ENCODE measurements at places on chromosomes 12 and 14.

GRCh38 chr14:22070119-22070982 lies 396.7 kb upstream of the OR4E1 start:
- DNase-seq = peak; percentile 27

DNA sequence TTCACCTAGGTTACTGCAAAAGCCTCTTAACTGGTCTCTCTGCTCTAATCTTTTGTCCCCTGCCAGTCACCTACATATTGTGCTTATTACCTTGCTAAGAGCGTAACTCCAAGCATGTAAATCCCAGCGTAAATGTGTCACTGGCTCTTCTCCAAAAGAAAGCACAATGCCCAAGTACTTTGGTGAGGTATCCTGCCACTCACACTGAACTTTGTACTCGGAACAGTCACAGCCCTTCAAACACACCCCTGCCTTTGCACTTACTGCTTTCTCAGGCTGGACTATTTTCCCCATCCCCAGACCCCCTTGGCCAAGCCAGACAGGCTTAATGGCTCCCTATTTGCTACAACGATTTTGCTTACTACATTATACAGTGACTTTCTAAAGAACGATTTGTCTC lies 31.7 kb downstream of the GALNT4 start:
- DNase-seq = no peak

- DNase-seq = no peak
Measured at GRCh38 chr12:7271893-7272514, 31.9 kb upstream of the ACSM4 start.

GRCh38 chr12:115799610-115800009 lies 477.9 kb downstream of the MED13L start:
- DNase-seq = no peak

GRCh38 chr12:68292151-68292943 lies 38.9 kb upstream of the IL22 start:
- no peak for DNase-seq

DNA sequence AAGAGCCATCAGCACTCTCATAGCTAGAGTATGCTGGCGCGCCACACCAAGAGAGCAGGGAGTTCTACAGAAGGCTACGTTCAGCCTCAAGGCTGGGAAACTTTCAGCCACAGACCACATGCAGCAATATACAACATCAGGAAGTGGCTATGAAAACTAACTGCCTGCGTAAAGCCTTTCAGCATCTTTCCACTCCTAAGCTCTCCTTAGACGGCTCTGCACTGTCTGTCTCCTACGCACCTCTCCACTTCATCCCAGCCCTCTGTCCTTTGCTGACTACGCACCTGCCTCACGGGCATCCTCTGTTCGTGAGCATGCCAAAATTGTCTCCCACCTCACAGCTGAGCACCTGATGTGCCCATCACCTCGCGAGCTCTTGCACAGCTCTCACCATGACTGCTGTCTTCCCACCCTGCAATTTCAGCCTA lies 9.7 kb downstream of the MPHOSPH9 start:
- DNase-seq = peak; percentile 24

GRCh38 chr12:131552492-131552863 lies 158.4 kb upstream of the SFSWAP start:
- no peak for DNase-seq

DNA sequence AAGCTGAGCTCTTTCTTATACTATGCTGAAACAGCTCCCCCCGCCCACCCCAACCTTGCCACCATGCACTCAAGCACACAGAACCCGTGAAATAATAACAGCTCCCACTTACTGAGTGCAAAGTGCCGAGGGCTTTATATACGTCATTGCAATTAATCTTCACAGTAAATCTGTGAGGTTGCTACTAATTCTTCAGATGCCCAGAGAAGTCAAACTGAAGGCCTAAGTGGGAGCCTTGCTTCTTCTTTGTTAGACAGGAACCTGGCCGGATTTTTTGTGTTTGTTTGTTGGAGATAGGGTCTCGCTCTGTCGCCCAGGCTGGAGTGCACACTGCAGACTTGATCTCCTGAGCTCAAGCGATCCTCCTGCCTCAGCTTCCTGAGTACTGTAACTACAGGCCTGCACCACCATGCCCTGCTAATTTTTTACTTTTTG lies 34.0 kb downstream of the VCPKMT start:
- DNase-seq = no peak

DNA sequence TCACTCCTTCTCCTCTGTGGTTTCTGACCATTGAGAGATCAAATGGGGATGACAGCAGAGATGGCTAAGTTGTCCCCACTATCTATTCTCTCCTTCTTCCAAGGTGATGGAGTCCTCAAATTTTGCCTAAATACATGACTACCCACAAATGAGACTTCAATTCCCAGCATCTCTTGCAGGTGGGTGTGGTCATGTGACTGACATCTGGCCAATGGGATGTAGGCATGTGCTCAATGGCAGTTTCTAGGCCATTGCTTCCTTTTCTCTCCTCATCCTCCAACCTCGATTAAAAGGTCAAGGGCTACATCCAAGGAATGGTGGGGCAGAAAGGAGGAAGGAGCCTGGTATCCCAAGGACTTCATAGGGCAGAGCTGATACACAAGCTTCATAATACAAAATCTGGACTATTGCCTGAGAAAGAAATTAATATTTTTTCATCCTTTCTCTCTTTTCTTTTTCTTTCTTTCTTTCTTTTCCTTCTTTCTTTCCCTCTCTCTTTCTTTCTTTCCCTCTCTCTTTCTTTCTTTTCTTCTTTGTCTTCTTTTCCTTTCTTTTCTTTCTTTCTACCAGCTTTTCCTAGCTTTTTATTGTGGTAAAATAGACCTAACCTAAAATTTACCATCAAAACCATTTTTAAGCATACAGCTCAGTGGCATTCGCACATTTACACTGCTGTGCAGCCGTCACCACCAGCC lies 100.9 kb upstream of the PRB2 start:
- no peak for DNase-seq

- no peak for DNase-seq
Measured at GRCh38 chr14:72855913-72856312, 38.0 kb downstream of the DPF3 start.

GRCh38 chr14:93035917-93036651 lies 79.6 kb downstream of the ITPK1 start:
- DNase-seq = no peak

- DNase-seq = peak; percentile 26
Measured at GRCh38 chr12:55932551-55932910, 1.6 kb downstream of the DGKA start.

GRCh38 chr14:77102154-77102553 lies 4.1 kb downstream of the CIPC start:
- no peak for DNase-seq

- DNase-seq = no peak
Measured at GRCh38 chr14:100541621-100542560, 45.3 kb downstream of the BEGAIN start.

GRCh38 chr12:51695241-51696010 lies 104.4 kb downstream of the SCN8A start:
- no peak for DNase-seq

DNA sequence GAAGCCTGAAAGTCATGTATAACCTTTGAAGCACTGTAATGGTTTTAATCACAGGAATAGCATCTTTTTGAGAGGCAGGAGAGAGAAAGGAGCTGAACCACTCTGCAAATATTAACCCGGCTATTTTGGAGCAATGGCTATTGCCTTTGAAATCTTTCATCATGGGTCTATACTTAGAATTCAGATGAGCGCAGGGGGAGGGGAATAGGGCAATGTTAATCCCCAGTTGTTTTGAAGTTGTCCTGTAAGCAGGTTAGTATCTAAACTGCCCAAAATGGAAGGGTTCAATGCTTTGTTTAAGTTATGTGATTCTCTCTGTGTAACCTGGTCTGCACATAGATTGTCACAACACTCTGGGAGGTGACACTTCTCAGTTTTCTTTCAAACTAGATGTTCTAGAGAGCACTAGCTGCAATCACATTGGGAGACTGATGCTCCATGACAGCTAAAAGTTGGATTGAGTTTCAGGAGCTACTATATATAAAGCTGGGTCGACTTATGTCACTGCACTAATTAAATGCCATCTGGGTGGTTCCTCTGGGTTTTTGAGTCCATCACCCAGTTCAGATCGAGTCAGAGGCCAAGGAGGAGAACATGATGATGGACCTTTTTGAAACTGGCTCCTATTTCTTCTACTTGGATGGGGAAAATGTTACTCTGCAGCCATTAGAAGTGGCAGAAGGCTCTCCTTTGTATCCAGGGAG lies at the start of gene MYF6:
Gene MYF6 (plus strand): TSS at position 509 of the 704 bp plus-strand sequence. CDS start 86 bp downstream, at position 595.
- no peak for DNase-seq

DNA sequence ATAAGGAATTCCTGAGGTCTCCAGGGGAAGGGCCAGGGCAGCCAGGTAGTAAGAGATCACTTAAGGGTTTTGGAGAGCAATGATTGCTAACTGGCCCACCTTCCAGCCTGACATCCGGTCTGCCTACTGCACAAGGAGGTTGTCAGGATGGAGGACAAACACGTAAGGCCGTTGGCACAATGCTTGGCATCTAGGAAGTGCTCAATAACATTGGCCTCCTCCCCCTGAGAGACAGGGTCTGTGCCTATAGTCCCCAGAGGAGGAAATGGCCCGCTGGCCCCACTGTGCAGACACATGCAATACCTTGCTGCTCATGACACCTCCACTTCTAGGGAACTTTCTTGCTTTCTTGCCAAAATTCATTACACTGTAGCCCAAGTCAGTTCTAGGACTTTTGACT lies 73.2 kb downstream of the NTF3 start:
- DNase-seq = no peak

DNA sequence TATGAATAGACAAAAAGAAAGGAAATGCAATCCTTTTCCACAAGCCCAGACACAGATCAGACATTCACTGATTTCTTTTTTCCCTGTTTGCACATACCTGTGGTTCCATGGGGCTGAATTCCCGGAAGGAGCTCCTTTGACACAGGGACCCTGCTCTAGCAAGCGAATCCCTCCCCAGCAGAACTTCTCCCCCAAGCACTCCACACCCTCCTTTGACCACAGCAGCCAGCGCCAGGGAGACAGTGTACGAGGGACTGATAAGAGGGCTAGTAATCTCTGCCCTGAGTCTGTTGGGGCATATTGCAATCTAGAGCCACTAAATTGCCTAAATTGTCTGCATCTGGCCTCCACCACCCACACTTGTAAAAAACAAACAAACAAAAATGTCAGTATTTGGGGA lies 83.4 kb upstream of the NTF3 start:
- DNase-seq = no peak

DNA sequence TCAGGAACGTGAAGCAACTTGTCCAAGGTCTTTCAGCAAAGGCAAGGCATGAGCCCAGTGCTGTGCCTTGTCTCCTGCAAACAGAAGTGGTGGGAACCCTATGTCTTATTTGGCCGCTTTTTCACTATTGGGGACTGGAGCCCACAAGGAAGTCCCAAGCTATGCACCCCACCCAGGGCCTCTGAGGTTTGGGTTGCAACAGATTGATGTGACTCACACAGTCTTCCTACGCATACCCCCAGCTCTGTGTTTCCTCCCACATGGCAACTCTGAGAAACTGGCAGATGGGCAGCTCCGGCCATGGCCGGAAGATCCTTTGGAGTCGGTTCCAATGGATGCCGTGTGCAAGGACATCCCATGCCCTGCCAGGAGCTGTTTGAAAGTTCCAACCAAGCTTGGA lies 28.3 kb upstream of the CMKLR1 start:
- no peak for DNase-seq

GRCh38 chr12:92359581-92360209 lies 214.0 kb upstream of the BTG1 start:
- DNase-seq = no peak

- no peak for DNase-seq
Measured at GRCh38 chr12:81381951-81382350, 304.1 kb downstream of the ACSS3 start.

DNA sequence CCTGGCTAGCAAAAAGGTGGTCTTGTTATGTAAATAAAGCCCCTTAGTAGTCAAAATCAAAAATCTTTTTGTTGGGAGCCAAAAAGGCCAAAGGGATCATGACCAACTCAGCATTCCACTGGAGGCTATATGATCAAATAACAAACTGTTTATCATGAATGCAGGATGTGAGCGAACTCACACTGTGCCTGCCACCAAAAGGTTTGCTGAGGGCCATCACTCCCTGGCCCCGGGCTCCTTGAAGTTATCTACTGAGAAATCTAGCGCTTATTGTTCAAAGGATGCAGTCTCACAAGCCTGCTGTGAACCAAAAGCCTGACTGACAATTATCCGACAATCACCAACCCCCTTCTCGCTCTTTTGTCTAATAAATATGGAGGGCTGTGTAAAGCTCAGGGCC lies 107.2 kb upstream of the DDHD1 start:
- no peak for DNase-seq

- no peak for DNase-seq
Measured at GRCh38 chr12:49762468-49762847, 21.1 kb downstream of the TMBIM6 start.

- no peak for DNase-seq
Measured at GRCh38 chr14:104804481-104805325, 3.8 kb downstream of the ZBTB42 start.

GRCh38 chr12:54786081-54786480 lies 68.2 kb upstream of the MUCL1 start:
- no peak for DNase-seq

DNA sequence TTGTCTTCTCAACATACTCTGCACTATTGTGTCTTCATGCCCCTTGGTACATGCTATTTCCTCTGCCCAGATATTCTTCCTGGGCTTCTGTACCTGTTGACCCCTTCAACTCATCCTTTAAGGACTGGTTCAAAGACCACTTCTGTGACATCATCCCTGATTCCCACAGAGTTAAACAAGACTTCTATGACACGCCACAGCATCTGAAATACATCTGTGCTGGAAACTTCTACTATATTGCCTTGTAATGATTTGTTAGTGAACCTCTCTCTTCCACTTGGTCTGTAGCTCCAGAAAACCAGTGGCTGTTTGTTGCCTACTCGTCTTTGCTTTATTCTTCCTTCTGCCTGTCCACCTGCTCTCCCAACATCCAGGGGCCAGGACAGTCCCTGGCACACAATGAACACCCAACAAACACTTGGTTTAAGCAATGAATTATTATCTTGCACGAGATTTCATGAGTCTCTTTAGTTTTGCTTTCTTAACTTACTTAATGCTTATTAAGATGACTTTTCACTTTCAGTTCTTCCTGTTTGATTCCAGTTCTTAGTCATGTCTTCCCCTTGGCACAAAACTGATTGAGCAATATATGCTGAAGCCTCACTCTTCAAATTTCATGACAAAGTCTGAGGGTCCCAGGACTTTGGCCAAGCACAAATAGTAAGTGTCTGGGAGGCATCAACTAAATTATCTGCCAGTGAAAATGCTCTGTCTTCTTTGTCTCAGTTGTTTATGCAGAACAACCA lies 485.9 kb downstream of the APAF1 start:
- no peak for DNase-seq

- DNase-seq = no peak
Measured at GRCh38 chr12:71216725-71217579, 59.2 kb upstream of the TSPAN8 start.

GRCh38 chr12:93158065-93158843 lies 219.5 kb upstream of the NUDT4 start:
- no peak for DNase-seq

- no peak for DNase-seq
Measured at GRCh38 chr12:104482748-104483147, 26.0 kb downstream of the CHST11 start.

GRCh38 chr12:4323396-4323795 lies 2.4 kb downstream of the TIGAR start:
- DNase-seq = no peak

- no peak for DNase-seq
Measured at GRCh38 chr14:93375673-93376156, 28.7 kb downstream of the COX8C start.

Measured in activated T-helper 1 cell treated with Interleukin-2 at 50 U/mL for 16 hours (primary cell).